ENCODE measurements at places on chromosomes 7 and 10. TPM values are rescaled to one million over a fixed set of nuclear protein-coding genes. Genes with fewer than 3 reads are reported as not detected.

SPAG6 gene
- not detected for total RNA-seq

CASP2 gene
- total RNA-seq = 33.4 TPM

GNG11 gene
- total RNA-seq = 3.4 TPM

NEURL1 gene
- 68.7 TPM for total RNA-seq

LRRC18 gene
- not detected for total RNA-seq

TUBB8 gene
- not detected for total RNA-seq

LHFPL3 gene
- 0.26 TPM for total RNA-seq

DNA sequence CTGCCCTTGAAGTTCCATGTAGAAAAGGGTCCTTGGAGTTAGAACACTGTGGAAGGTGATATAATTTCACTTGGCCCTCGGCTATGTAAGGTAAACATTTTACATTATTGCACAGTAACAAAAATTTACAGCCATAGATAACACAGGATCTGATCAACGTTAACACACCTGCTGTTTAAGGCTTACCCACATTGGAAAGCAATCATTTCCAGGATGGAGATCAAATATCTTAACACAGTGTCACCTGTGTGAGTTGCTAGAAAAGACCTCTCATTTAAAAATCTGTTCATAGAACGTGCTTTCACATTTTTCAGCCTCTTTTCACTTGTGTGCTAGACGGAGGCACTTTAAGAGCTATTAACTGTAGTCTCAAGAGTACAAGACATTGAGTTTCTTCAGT is 1.9 kb downstream of the TMEM229A start:
- no peak for DNase-seq

DNA sequence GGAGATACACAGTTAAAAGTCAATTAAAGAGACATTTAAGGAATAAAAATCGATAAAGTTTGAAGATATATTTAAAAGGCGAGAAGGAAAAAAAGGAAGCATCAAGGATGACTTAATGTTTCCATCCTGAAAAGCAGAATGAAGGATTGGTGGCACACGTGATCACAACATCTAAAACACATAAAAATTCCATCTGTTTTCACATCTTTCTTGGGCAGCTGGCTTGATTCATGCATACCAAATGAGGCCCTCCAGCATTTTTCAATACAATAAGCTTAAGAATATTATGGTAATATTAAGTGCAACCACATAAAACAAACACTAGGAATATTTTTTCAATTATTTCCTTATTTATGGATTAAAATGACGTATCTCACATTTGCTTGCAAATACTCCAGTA is 112.6 kb downstream of the TPK1 start:
- DNase-seq = no peak

- no peak for DNase-seq
Measured at GRCh38 chr7:27193335-27194001, 6.4 kb downstream of the HOXA13 start.

GRCh38 chr10:81696609-81697388 is 178.2 kb upstream of the NRG3 start:
- DNase-seq = no peak

DNA sequence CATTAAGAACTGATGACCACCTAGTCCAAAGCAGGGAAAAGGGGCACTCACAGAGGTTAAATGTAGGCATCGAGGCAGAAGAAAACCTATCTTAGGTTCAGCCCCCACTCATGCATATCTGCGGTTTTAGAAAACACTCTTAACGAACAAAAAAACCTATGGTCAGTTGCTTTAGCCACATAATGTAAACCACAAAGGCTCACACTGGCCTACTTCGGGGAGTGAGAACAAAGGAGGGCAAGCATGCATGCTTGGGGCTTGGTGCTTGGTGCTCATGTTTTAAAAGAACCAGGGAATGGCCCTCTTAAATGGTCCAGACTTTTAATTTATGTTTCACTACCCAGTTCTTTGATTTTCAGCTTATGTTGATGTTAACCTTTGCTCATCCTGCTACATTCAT is 14.2 kb downstream of the INSYN2A start:
- no peak for DNase-seq

- DNase-seq = peak; percentile 71
Measured at GRCh38 chr10:98170249-98171117, 36.0 kb downstream of the R3HCC1L start.

- no peak for DNase-seq
Measured at GRCh38 chr10:118635674-118636402, 40.4 kb upstream of the PRLHR start.

GRCh38 chr10:91048380-91048779 is 127.5 kb upstream of the ANKRD1 start:
- no peak for DNase-seq

GRCh38 chr7:100106633-100107032 is 5.2 kb downstream of the AP4M1 start:
- DNase-seq = no peak

DNA sequence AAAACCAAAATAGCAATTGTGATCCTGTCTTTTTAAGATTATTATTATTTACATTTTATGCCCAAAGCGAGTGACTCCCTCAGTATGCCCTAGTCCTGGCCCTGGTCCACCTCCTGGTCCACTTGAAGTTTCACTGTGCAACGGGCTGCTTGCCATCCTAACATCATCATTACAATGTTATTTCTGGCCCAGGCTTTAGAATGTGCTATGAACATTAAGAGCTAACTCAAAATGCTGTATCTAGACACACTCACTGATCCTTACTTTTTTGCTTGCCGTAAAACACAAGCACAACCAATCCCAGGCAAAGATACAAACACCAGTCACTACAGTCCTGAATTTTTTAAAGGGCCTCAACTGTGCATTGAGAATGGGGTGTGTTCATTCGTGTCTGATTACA is 38.4 kb downstream of the RHOBTB1 start:
- DNase-seq = no peak
